Right cardiac atrium (tissue), 5 donors: ENCODE measurements at places on chromosomes 11 and 22. TPM values are rescaled to one million over a fixed set of nuclear protein-coding genes. Genes with fewer than 3 reads are reported as not detected.
A peak's percentile ranks its signal among the peaks of the same experiment; 100 is the strongest.

DNA sequence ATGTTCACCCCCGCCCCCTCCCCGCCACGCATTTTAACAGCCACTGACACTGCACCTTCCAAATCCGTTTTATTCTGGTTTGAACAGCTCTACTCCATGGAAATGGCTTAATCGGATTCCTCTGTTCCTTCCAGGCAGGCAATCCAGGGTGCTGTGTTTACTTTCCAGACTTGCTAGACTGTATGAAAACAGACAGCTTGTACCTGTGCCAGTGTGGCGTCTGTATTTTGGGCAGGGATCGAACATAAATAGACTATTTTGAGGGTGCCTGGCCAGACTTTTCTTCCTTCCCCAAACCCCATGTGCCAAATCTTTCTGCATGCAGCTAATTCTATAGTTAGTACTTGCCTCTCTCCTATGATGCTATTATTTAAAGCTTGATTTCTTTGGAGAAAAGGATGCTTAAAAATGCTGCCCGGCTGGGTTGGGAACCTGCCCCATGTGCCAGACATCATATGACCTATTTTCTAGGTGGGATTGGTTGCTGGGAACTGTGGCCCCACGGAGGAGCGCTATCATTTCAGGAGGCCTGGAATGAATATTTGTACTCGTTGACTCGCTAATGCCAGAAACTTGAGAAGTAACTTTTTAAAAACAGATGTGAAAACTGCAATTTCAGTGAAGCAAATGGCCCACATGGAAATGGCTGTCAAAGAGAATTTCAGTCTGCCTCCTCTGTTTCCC is 814.8 kb downstream of the BRD1 start:
- DNase-seq: no peak

- DNase-seq: peak; percentile 77
Observed at GRCh38 chr11:86151174-86152005, 82.5 kb upstream of the PICALM start.

- DNase-seq: no peak
Observed at GRCh38 chr22:28279888-28280287, 360.8 kb upstream of the PITPNB start.

DNA sequence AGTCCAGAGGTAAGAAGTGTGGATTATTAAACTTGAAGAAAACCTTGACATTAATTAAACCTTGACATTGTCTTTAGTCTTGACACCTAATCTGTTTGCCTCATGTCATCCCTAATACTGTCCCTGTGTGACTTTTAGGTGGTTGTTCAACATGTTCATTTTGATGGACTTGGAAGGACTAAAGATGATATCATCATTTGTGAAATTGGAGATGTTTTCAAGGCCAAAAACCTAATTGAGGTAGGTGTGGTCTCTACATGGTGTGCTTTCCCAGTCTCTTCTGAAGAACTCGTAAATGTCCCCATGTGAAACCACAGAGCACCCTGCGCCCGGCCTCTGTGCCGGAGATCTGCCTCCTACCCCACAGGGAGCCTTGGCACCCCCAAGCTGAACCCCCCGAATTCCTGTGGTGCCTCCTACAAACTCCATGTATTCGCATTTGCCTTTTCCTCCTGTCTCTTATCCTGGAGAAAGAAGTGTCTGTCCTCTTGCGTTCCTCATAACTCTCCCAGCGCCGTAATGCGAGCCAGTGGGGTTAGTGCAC is 9.1 kb downstream of the SAMM50 start:
- no peak for DNase-seq

- peak; percentile 84 for DNase-seq
Observed at GRCh38 chr11:68855205-68855981, 13.7 kb upstream of the CPT1A start.

DNA sequence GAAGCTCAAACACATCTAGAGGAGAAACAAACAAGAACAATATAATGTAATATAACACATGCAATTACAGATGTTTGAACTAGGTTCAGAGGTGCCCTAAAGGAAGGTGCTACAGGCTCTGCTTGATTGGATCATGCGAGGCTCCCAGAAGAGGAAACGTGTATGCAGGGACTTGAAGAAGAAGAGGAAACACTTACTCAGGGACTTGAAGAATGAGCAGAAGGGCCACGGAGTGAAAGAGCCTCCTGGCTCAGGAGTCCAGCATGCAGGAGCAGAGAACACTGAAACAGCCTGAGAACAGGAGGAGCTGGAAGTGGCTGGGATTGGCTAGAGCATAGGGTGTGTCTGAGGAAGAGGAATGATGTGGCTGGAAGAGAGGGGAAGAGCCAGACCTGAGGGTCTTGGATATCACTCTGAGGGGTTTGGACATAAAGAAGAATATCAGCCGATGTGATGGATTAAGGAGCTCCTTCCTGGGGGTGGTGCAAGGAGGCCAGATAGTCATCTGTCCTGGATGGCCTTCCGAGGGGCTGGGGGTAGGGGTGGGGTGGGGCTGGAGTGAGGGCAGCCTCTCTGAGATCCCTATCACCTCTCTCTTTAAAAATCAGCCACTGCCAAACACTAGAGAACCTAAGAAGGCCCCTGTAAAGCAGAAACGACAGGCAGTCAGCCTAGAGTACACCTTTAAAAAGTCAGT is 16.8 kb downstream of the FZD4 start:
- DNase-seq: no peak

- no peak for DNase-seq
Observed at GRCh38 chr11:59728913-59729312, 15.3 kb upstream of the OR10V1 start.

- no peak for DNase-seq
Observed at GRCh38 chr11:100367892-100368291, 319.2 kb upstream of the ARHGAP42 start.

DNA sequence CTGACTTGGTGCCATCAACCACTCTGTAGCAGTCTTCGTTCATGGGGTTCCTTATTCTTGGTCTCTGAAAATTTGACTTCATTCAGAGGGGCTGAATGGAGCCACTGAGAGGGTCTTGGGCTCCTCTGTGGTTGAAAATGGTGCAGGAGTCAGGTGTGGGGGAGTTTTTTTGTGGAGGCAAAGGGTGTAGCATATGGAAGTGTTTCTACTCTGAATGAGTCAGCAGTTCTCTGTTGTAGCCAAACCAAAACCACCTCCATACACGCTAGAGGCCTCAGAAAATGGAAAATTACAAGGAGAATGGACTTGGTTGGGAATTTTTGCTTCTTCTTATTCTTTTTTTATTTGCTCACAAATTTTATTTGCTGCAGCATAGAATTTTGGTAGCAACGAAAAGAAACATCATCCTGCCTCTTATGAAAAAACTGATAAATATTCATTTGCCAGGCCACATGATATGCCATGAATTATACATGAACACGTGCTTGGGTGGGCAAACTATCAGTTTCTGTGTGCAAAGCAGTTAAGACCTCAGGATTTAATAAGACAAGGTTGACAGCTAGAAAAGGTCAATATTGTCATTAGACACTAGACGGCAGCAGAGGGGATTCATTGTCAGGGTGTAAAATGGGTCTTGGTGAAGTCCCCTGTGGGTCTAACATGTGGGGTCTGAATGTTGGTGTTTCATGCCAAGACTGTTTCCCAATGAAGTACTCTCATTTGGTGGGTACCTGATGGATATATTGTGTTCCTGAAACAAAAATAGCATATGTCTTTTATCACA is 111.7 kb downstream of the MYO18B start:
- no peak for DNase-seq

DNA sequence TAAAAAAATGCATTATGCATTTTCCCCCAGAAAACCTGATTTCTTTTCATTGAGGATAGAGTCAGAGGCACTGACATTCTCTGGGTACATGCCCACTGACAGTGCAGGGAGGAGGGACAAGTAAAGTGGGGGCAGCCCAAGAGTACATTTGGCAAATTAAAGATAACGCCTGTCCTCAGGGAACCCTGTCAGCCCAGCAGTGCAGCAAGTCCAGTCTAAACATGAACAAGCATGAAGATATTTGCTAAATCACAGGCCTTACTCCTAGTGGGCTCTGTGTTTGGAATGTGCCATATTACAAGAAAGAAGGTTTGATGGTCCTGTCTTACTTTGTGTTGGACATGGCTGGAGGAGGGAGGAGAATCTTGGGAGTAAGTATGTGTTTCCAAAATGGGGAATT is 37.9 kb downstream of the AMOTL1 start:
- DNase-seq: no peak

- DNase-seq: no peak
Observed at GRCh38 chr11:117782101-117782500, 14.9 kb downstream of the DSCAML1 start.

DNA sequence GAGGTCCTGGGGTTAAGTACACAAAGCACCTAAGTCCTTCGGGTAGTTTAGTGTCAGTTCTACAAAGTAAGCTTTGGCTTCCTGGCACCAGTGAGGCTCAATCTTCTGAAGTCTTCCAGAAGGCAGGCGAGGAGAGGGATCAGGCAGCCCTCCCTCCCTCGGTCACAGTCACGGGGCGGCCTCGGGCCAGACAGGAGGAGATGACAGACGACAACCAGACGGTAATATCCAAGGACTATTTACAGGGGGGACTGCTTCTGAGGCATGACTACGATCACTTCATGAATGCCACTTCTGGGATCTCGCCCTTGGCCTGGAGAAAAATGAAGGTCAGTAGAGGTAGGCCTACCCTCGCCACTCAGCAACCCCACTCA is 383 bp upstream of the TMEM223 start:
- DNase-seq: peak; percentile 46

GRCh38 chr22:23800297-23801237 is 13.8 kb downstream of the SMARCB1 start:
- DNase-seq: peak; percentile 30

GRCh38 chr11:1457856-1458255 is 28.7 kb downstream of the MOB2 start:
- DNase-seq: no peak

GRCh38 chr11:63572026-63572688 is 9.0 kb upstream of the PLAAT2 start:
- no peak for DNase-seq

- DNase-seq: no peak
Observed at GRCh38 chr22:39457198-39457555, 365 bp downstream of the MGAT3 start.

GRCh38 chr11:45321031-45321595 is 35.0 kb upstream of the SYT13 start:
- DNase-seq: no peak

- no peak for DNase-seq
Observed at GRCh38 chr22:16699326-16699725, 106.7 kb upstream of the CCT8L2 start.

GRCh38 chr11:61489833-61490721 is 18.5 kb upstream of the LRRC10B start:
- DNase-seq: no peak

- DNase-seq: no peak
Observed at GRCh38 chr11:78902771-78903507, 328.3 kb upstream of the NARS2 start.

GRCh38 chr22:37609240-37610152 is 862 bp downstream of the GGA1 start:
- no peak for DNase-seq

DNA sequence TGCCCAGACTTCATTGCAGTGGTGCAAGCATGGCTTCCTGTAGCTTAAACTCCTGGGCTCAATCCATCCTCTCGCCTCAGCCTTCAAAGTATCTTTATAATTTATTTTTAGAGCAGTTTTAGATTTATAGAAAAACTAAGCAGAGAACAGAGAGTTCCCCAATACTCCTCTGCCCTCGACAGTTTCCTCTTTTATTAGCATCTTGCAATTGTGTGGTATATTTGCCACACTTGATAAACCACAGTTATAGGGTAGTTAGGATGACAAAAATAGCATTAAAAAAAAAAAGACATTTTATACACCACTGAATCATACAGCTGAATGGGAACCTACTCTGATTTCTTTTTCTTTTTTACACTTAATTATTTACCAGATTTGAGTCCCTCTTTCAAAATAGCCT is 31.2 kb downstream of the MS4A2 start:
- DNase-seq: no peak

DNA sequence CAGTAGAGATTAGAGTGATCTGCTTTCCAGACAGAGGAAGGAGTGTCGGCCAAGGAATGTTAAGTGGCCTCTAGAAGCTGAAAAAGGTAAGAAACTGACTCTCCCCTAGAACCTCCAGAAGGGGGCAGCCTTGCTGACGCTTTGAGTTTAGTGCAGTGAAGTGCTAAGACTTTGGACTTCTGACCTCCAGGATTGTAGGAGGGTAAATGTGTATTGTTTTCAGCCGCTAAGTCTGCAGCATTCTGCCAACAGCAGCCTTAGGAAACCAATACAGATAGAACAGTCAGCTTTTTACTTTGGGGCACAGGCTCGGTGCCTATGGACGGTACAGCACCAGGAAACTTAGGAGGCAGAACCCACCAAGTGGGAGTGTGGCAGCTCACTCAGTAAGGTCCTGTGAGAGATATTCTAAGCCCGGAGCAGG is 3.6 kb upstream of the TBC1D22A start:
- DNase-seq: peak; percentile 65

GRCh38 chr11:67277231-67277961 is 11.1 kb downstream of the GRK2 start:
- peak; percentile 93 for DNase-seq

- DNase-seq: no peak
Observed at GRCh38 chr11:47995360-47995769, 15.0 kb downstream of the PTPRJ start.

DNA sequence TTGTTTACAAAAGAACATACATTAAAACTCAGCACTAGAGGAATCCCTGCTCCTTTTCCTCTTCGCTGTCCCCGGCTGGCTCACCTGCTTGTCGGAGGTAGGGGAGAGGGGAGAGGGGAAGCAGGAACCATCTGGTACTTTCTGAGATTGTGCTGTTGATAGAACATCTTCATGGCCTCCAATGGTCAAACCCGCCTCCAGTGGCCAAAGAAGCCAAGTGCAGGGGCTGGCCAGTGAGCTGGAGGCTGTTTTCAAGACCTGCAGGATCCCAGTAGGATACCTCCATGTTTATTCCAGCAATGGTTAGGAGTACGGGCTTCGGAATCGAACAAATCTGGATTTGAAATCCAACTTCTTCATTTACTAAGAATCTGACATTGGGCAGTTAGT is 92.6 kb downstream of the PKNOX2 start:
- DNase-seq: no peak

GRCh38 chr22:22616636-22617035 is 27.8 kb upstream of the GGTLC2 start:
- no peak for DNase-seq

DNA sequence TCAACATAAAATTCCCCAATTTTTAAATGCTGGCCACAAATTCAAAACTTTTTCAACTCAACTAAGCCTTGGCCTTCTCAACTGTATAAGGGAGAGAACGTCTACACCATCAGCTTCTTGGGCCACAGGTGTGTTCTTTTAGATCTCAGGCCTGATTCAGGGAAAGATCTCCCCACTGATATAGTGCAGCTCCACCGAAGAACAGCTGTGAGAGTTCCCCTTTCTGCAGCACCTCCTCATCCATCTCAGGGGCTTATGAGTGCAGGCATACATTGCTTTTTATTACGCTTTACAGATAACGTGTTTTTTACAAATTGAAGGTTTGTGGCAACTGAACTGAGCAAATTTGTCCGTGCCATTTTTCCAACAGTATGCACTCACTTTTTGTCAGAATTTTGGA is 8.0 kb upstream of the CD82 start:
- DNase-seq: no peak

The C11orf21 gene
- total RNA-seq: 12.7 TPM

The CDON gene
- 26.2 TPM for total RNA-seq

The MS4A4A gene
- total RNA-seq: 19.0 TPM

The MLC1 gene
- 0.14 TPM for total RNA-seq

The CCDC34 gene
- total RNA-seq: 4.4 TPM

The IMMP1L gene
- total RNA-seq: 32.3 TPM

The SPA17 gene
- 3.1 TPM for total RNA-seq

The OR10D3 gene
- total RNA-seq: not detected

The LBHD1 gene
- 3.4 TPM for total RNA-seq

The RIC8A gene
- 57.7 TPM for total RNA-seq
